ENCODE measurements at places on chromosomes 2 and 18. TPM values are rescaled to one million over a fixed set of nuclear protein-coding genes. Genes with fewer than 3 reads are reported as not detected.

TRIM54 gene
- not detected for total RNA-seq

GPR45 gene
- total RNA-seq = 0.98 TPM

- DNase-seq = no peak
Observed at GRCh38 chr2:238790126-238790832, 57.6 kb upstream of the TWIST2 start.

GRCh38 chr2:196941398-196942078, 15.0 kb upstream of the PGAP1 start:
- no peak for DNase-seq

DNA sequence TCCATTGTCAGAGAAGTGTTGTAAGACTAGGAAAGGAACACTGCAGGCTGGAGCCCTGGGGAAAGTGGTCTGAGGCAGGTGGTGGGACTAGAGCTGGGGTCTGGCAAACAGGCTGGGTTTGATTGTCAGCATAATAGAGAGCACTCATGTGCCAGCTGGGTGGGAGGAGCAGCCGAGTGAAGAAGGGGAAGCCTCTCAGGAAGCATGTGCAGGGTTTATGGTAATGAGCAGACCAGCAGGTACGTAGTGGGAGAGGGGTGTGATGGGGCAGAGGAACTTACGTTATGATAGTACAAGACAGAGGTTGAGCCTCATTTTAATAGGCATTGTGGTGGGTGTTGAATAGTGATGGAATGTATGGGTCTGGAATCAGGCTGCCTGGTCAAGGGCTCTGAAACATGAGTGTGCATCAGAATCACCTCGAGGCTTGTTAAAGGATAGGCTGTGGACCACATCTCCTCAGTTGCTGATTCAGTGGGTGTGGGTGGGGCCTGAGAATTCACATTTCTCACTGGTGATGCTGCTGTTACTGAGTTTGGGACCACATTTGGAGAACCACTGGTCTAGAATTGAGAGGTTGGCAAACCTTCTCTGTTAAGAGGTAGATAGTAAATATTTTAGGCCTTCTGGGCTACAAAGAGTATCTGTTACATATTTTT, 1.7 kb upstream of the MGAT5 start:
- no peak for DNase-seq

- DNase-seq = no peak
Observed at GRCh38 chr18:24214913-24215312, 76.1 kb downstream of the CABYR start.

- DNase-seq = no peak
Observed at GRCh38 chr2:124079045-124079444, 54.0 kb downstream of the CNTNAP5 start.

DNA sequence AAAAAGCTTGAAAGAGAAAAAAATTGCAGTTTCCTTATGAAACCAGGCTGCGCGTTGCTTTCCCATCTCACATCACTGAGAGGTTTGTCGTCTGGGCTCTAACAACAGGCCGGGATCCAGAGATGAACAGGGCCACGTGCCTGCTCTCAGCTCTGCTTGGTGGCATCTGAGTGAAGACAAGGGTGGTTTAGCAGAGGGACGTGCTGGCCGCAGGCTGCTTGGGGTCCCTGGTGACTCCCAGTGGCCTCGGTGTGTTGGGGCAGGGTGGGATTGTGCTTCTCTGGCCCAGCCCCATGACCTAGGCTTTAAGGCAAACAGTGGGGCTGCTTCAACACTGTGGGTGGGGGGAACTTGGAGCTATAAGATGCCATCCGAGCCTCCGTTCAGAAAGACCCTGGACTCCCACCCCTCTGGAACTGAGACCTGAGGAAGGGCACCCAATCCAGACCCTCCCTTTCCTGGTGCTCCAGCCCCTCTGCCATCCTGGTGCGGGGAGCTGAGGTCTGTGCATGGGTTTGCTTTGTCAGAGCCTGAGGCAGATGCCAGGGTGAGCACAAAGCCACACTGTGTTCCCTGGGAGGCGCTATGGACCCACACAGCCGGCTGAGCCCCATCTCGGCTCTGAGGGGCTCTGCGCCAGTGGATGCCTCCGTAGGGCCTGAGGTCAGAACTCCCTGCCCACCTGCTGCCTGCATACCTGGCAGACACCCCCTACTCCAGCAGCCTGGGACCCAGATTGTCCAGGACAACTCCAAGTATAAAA, 18.4 kb upstream of the HPCAL1 start:
- peak; percentile 33 for DNase-seq

Measured in SK-MEL-5 (cell line).